Right cardiac atrium (tissue), 5 donors: ENCODE measurements at places on chromosomes 13 and 19.

DNA sequence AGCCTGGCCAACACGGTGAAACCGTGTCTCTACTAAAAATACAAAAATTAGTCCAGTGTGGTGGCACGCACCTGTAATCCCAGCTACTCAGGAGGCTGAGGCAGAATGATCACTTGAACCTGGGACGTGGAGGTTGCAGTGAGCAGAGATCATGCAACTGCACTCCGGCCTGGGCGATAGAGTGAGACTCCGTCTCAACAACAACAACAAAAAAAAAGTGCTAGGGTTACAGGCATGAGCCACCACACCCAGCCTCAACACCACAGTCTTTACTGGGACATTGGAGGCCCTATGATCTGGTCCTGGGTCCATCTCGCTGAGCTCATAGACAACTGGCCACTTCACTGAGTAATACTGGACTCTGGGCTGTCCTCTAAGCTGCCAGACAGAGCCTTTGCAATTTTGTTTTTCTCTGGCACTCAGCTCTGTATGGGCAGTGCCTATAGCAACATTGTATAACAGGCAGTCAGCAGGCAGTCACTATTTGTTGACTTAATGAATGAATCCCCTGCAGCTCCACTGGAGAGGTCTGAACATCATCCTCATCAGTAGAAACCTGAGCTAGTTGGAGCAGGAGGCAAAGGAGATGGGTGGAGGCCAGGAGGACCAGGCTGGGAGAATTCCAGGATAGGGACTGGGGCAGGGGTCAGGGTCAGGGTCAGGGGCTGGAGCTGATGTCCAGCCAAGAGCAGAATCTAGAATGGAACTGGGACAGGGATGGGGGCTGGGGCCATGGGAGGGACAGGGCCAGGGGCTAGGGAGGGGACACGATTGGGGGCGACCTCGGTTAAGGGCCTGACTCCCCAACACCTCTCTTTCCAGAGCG, 8.1 kb downstream of the BLOC1S3 start:
- DNase-seq: no peak

GRCh38 chr19:50928831-50929230, 17.6 kb upstream of the KLK4 start:
- no peak for DNase-seq

- DNase-seq: no peak
Observed at GRCh38 chr13:76953968-76954367, 5.7 kb downstream of the ACOD1 start.

DNA sequence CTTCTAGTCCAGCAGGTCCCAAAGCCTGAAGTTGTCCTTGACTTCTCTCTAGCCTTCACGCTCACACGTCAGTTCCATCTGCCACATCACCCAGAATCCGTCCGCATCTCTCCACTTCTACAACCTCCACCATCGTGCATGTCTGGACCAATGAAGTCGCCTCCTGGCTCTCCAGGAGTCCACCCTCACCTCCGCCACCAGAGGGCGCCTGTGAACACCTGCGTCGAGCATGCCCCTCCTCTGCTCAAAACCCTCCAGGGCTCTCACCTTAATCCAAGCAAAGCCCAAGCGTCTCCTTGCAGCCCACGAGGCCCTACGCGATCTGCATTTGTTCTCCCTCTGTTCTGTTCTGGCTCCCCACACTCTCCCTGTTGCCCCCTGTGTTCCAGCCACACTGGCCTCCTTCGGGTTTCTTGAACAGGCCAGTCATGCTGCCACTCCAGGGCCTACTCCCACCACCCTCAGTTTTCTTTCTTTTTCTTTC, 3.7 kb downstream of the USHBP1 start:
- DNase-seq: peak; percentile 91

- DNase-seq: no peak
Observed at GRCh38 chr13:40152145-40152544, 496.7 kb downstream of the COG6 start.

DNA sequence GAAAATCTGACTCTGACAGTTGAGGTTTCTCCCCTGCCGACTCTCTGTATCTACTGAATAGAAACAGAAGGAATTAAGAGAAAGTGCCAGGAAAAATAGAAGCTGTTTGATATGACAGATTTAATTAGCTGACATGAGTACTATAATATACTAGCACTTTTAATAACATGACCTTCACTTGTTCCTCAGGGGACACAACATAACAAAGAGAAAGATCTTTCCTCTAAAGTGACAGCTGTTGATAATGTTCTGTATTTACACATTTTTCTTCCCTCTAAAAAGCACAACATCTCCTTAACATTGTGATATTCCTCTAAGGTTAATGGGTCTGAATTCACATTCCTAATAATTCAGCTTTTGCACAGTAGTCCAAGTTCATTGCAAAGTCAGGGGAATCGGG, 1136.0 kb downstream of the PCDH17 start:
- DNase-seq: no peak

DNA sequence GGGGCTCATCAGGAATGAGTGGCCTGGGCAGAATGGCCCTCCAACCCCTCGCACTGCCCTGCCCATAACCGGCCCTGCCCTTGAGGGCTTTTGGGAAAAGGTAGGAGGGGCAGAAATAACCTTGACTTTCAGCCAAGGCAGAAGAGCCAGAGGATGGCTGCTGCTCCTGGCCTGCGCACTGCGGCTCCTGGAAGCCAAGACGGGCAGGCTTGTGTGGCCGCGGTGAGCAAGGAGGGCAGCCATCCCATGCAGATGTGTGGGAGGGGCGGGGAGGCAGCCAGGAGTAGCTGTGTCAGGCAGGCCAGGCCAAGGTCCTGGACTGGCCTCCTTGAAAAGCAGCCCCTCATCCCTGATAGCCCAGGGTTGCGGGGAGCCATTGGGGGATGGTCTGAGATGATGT, 57.6 kb upstream of the URI1 start:
- no peak for DNase-seq

DNA sequence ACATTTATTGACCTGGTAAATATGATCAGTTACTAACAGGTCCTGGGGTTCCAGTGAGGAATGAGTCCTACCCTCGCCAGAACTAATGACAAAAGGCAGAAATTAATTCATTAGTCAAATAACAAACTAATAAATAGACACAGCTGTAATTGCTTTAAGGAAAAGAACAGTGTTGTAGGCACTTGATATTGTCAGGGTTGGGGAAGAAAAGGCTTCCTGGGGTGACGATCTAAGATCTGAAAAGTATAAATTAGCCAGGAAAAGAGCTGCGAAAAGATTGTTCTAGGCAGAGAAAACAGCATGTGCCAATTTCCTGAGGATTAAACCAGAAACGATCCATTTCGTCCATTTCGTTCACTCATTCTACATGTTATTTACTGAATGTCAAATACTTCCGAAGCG, 670 bp upstream of the CHAF1A start:
- DNase-seq: no peak

DNA sequence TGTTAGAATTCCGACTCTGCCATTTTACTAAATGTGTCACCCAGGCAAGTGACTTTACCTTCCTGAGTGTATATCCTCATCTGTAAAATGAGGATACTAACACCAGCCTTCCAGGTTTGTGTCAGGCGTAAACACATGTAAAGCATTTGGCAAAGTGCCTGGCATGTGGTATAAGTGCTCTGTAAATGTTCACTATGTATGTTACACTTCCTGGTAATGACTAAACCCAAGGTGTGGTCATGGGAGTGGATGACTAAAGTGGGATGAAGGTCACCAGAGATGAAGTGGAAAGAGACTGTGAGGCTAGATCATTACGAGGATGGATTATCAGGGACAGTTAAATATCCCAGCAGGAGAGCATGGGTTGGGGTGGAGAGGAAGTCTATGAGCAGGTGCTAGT, 25.6 kb downstream of the DEDD2 start:
- DNase-seq: no peak

DNA sequence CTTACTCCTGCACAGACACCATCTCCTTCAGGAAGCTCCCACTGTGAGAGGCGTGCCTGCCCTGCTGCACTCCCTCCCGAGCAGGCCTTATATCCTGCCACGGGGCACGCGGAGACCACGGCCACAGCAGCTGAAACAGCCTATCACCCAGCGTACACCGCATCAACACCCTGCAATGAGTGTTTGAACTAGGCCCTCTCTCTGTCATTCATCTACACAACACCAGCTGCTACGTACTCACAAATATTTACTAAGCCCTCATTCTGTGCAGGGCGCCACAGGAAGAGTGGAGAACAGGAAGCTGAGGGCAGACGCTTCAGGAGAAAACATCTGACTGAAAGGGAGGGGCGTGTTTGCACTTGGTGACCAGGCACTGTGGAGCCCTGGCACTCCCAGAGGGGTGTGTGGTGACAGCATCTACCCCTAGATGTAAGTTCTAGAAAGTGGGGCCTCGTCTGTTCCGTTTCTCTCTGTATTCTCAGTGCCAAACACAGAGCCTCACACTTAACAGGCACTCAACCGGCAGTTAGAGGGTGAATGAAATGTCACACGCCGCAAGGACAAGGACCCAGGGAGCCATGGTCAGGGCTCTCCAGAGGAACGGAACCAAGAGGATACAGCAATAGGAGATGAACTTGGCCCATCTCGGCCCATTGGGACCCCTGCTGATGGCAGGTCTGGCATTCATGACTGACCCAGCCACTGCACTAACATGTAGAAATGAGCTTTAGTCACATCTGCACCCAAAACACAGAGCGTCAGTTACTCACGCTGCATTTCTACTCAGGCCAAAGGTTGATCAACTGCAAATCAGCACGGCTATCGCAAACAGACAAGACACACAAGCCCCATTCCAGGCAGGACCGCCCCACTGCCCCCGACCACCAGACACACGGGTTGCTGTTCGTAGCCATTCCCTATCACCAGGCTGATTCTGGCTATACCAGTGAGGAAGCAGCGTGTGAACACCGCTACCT, 15.7 kb downstream of the RANBP3 start:
- DNase-seq: no peak

- no peak for DNase-seq
Observed at GRCh38 chr19:1073063-1073955, 6.3 kb downstream of the ARHGAP45 start.

DNA sequence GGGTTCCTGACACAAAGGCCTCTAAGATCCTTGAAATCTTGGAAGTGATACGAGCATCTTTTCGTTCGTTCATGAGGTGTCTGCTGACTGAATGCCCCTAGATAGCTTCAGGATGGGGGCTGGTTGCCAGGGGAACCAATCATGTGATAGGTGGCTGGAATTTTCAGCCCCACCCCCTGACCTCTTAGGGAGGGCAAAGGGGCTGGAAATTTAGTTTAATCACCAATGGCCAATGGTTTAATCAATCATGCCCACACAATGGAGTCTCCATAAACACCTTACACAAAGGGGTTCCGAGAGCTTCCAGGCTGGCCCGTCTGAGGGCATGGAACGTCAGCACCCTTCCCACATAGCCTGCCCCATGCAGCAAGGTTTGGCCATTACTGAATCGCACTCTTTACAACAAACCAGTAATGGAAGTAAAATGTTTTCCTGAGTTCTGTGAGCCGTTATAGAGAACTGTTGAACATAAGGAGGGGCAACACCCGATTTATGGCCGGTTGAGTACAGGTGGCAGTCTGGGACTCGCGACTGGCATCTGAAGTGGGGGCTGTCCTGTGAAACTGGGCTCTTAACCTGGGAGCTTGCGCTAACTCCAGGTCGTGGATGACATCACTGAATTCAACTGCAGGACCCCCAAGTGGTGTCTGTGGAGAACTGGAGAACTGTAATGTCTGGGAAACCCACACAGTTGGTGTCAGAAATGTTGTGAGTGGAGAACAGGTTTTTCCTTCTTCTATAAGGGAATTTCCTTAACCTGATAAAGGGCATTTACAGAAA, 25.6 kb downstream of the MLLT1 start:
- no peak for DNase-seq

DNA sequence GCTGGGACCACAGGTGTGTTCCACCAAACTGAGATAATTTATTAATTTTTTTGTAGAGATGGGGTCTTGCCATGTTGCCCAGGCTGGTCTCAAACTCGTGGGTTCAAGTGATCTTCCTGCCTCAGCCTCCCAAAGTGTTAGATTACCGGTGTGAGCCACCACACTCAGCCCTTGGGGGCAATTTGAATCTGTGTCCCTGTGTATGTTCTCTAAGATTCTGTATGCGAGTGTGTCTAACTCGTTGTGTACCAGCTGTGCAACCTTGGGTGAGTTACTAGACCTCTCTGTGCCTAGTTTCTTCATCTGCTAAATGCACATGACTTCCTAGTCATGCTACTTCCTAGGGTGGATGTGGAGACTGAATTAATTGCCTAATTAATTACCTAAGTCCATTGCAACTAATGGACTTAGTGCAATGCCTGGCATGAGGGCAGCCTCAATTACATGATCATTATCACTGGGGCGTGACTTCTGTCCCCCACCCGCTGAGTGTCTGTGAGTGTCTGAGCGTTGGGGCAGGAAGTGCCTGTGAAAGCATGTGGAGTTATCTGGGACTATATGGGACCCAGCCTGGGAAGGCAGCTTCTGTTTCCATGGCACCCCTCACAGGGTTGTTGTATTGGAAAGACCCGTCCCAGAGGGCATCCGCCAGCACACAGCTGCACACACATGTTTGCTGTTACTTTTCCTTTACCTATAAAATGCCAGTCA, 1.8 kb upstream of the NCCRP1 start:
- DNase-seq: peak; percentile 11
